ENCODE measurements at places on chromosomes 2 and 18.
A peak's percentile ranks its signal among the peaks of the same experiment; 100 is the strongest.

GRCh38 chr2:181106789-181107627 lies 126.6 kb downstream of the UBE2E3 start:
- DNase-seq, result peak; percentile 63

GRCh38 chr18:49691177-49691608 lies 122.1 kb downstream of the ACAA2 start:
- no peak for DNase-seq

DNA sequence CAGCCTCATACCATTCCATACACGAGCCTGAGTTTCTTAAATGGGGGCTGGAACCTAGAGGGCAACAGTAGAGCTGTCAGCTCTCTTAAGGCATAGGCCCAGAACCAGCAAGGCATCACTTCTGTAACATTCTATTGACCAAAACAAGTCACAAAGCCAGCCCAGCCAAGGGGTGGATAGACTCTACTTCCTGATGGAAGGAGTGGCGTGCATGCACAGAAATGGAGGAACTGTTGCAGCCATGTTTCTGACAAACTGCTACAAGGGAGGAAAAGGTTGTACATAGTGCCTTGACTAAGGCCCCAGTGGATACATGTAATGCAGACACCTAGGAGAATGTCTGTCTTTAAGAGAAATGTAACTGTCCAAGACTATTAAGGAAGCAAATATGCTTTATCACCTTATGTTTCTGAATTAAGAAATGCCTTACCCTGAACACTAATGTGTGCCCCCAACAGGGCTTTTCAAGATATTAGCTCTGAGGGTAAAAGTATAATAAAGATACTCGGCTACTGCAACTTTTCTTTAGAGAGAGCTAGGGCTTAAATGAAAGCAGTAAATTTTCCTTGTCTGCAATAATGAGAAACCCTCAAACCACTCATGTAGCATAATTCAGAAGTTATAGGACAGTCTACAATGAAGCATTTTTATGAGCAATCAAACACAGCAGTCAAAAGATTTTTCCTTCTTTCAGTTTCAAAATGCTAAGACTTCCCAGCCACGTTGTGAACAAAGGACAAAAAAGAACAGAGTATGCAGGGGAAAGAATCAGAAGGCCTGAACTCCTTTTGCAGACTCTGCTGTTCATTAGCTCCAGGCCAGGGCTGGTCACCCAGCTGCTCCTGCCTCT lies 35.1 kb upstream of the CDC42EP3 start:
- DNase-seq, result no peak

- DNase-seq, result no peak
These were observed 13.2 kb downstream of the CPLX4 start for GRCh38 chr18:59305295-59305694.

DNA sequence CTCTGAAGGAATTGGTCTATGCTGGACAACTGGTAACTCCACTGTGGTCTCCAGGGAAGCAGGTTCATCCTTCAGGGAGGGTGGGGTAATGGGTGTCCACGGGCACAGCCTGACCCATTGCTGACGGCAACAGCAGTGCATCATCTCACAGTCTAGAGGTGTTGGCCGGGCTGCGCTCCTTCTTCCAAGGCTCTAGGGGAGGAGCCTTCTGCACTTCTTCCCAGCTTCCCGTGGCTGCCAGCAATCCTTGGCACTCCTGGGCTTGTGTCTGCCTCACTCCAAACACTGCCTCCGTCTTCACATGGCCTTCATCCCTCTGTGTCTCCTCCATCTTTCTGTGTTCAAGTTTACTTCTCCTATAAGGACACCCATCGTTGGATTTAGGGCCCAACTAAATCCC lies 166.2 kb downstream of the CTIF start:
- no peak for DNase-seq

GRCh38 chr2:166485558-166486178 lies 8.4 kb downstream of the SCN7A start:
- DNase-seq, result no peak

- DNase-seq, result no peak
These were observed 231.7 kb upstream of the CCDC150 start for GRCh38 chr2:196407675-196408264.

DNA sequence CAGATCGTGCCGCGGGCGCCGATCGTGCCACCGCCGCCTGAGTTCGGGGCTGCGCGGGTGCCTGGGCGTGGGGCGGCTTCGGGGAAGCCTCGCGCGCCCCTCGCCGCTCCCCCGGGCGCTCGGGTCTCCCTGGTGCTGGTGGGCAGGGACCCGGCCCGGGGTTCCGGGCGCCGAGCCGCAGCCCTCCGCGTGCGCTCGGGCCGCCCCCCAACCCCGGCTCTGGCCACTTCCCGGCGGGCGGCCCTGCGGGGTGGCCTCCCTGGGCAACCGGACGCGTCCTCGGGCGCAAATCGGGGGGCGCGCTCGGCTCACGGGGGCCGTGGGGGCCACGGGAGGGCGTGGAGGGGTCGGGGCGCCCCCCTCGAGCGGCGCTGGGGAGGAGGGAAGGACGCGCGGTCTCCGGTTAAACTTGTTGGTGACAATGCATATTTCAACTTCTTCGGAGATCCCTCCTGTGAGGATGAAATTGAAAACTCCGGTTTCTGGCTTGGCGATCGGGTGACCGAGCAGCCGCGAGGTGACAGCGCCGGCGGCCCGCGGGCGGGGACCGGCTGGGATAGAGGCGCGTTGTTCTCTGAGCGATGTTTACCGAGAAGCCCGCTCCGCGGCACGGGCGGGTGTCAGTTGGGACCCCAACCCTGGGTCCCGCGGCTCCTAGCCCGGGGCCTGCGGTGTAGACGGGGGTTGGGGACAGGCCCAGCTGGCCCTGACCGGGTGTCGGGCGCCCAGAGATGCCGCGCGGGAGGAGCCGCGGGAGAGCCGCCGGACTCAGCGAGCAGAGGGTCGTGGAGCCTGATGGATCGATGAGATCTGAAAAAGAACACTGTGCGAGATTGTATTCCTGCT lies 676 bp downstream of the SH3BP4 start:
- DNase-seq, result peak; percentile 32

- DNase-seq, result no peak
These were observed 11.5 kb upstream of the SLC11A1 start for GRCh38 chr2:218370410-218371063.

GRCh38 chr2:46062637-46063412 lies 234.4 kb upstream of the EPAS1 start:
- DNase-seq, result peak; percentile 67

- no peak for DNase-seq
These were observed 47.1 kb downstream of the KCNIP3 start for GRCh38 chr2:95344215-95344583.

DNA sequence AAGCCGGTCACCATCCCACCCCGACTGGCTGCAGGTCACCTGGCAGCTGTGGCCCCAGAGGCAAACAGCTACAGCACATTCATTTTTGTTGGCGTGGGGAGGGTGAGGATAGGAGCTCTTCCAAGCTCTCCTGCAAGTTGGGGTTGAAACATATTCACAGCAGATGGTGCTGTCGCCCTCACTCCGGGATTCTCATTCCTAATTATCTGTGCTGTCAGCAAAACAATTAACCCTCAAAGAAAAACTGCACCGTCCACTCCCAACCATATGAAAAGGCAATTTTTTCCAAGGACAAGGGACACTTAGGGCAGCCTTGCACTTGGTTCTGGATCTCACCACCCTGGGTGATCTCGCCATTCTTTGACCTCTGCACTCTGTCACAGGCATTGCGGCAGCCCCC lies 68.6 kb downstream of the ZBTB7C start:
- DNase-seq, result no peak

GRCh38 chr2:9152975-9153642 lies 53.5 kb upstream of the ASAP2 start:
- DNase-seq, result no peak

GRCh38 chr18:75248426-75249174 lies 38.0 kb downstream of the TSHZ1 start:
- no peak for DNase-seq

DNA sequence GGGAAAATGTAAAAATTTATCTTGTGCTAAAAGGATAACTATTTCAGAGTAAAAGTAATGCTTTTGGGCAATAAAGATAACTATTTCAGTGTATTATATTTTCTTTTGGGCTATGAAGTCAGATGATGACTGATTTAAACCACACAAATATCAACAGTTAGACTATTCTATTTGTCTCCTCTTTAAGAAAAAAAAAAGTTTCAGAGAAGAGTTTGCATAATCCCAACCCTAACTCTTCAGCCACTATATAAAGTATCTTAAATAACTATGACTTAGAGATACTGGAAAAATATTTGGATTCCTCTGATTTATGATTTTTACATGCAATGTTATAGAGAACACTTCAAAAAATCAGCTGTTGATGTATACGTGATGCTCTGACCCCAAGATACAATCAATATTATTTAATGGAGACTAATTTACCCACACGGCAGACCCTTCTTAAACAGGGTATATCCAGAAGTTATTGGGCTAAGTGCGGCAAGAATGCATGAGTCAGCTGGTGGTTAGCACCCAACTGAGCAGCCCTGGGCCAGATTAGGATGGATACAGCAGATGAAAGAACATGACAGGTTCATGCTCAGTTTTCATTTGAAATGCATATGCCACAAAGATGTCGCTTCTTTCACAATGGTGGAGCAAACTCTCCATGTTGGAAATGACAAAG lies 279.0 kb downstream of the AFF3 start:
- DNase-seq, result no peak

GRCh38 chr2:143460382-143460781 lies 331.2 kb downstream of the ARHGAP15 start:
- DNase-seq, result no peak

DNA sequence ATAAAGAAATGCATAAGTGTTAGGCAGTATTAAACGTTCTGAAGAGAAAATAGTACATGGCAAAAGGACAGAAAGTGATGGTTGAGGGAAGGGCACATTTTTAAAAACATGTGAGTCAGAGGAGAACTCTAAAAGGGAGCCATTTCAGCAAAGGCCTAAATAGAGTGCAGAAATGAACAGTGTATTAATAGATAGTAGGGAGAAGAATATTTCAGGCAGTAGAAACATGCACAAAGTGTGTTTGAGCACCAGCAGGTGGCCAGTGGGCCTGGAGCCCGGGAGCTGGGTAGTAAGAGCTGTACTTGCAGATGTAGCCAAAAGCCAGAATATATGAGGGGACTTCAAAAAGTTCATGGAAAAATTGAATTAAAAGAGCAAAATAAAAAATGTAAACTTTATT lies 288.1 kb upstream of the FIGN start:
- no peak for DNase-seq

GRCh38 chr2:46983065-46983801 lies 67.6 kb upstream of the MCFD2 start:
- peak; percentile 80 for DNase-seq
